ENCODE measurements at places on chromosomes 4 and X. TPM values are rescaled to one million over a fixed set of nuclear protein-coding genes. Genes with fewer than 3 reads are reported as not detected.

The ACOX3 gene
- 15.8 TPM for total RNA-seq

The L1CAM gene
- total RNA-seq, result 1.4 TPM

The ATOH1 gene
- not detected for total RNA-seq

The FAM47B gene
- not detected for total RNA-seq

The PPP4R3C gene
- not detected for total RNA-seq

The H2AZ1 gene
- 93.9 TPM for total RNA-seq

The ARX gene
- not detected for total RNA-seq

The NEIL3 gene
- 0.90 TPM for total RNA-seq

The RIPPLY1 gene
- total RNA-seq, result not detected

The CNGA1 gene
- total RNA-seq, result not detected

The TBC1D8B gene
- total RNA-seq, result 0.35 TPM

The PRKG2 gene
- 2.2 TPM for total RNA-seq

The SGMS2 gene
- total RNA-seq, result 0.25 TPM

The HSFX2 gene
- not detected for total RNA-seq

The REST gene
- 69.1 TPM for total RNA-seq

The RPL39 gene
- total RNA-seq, result 3,439 TPM

The MAGED4 gene
- 2.9 TPM for total RNA-seq

The CT47B1 gene
- not detected for total RNA-seq

The CXCL8 gene
- total RNA-seq, result 0.67 TPM

The KDM6A gene
- total RNA-seq, result 40.0 TPM

The ARR3 gene
- not detected for total RNA-seq

The TGIF2LX gene
- total RNA-seq, result not detected

The DUSP21 gene
- not detected for total RNA-seq

The USO1 gene
- total RNA-seq, result 34.6 TPM

The KCNE5 gene
- not detected for total RNA-seq

The CRMP1 gene
- total RNA-seq, result 0.20 TPM

The STK32B gene
- not detected for total RNA-seq

The SFRP2 gene
- total RNA-seq, result 0.47 TPM

The DHRSX gene
- total RNA-seq, result 20.0 TPM

The GLRB gene
- total RNA-seq, result not detected
